DMS79 treated with DMSO at 0.1 percent for 48 hours (cell line): ENCODE measurements at places on chromosomes 7 and 10.
A peak's percentile ranks its signal among the peaks of the same experiment; 100 is the strongest.

DNA sequence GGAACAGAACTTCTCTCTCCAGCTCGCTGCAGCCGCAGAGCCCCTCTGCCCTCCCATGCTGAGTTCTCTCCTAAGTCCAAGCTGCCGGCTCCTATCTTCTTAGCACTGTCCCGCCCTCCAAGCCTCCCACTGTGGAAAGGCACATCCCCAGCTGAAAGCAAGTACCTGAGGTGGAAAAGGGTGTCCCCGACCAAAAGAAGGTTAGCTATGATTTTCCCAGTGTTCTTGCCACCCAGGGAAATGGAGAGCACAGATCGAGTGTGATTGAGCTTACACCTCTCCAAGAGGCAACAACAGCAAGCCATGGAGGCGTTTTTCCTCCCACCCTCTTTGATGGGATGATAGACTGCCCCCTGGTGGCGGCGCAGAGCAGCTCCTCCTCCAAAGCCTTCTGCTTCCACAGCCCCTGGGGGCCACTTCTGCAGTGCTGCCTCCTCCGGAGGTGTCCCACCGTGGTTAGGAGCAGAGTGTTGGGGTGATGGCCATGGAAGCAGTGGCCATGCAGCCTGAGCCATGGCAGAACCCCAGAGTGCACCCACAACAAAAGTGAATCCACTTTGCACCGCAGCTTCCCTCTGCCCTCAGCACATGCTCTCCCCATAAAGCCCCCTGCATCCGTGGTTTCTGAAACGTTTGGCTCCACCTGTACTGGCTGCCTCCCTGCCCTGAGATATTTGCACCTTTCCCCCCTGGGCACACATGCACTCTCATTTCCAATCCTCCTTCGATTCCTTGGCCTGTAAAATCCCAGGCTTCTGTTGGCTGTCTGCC, 143.1 kb upstream of the STK17A start:
- no peak for DNase-seq

GRCh38 chr10:131746241-131746711, 154.5 kb upstream of the PPP2R2D start:
- DNase-seq = no peak

DNA sequence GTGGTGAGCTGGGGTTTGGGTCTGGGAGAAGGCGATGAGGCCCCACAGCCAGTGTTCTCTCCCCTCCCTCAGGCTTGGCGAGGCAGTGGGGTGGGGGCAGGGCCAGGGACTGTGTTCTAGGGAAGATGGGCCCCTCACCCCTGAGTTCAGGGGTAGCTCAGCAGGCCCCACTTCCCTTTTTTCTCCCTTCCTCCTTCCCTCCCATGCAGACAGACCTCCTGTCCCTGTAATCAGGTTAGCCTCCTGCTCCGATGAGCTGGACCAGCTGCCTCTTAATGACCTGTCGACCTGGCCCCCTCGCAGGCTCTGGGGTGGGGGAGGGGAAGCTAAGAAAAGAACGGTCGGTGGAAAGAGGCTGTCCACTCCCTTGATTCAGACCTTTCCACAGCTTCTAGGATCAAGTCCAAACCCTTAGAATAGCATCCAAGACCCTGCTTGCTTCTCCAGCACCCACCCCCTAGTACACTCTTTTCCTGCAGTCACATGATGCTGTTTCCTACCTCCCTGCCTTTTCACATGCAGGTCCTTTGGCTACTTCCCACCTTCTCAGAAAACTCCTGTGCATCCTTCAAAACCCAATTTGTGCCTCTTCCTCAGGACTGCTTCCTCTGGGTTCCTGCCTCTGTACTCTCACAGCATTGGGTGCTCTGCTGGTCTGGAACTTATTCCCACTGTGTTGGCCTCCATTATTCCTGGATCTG, 64.1 kb downstream of the ZMIZ1 start:
- DNase-seq = no peak

- DNase-seq = no peak
These were observed 135.3 kb downstream of the ICA1 start for GRCh38 chr7:8126601-8127167.

- no peak for DNase-seq
These were observed 128.8 kb downstream of the GATA3 start for GRCh38 chr10:8183241-8183704.

- DNase-seq = no peak
These were observed 279.5 kb upstream of the FZD1 start for GRCh38 chr7:90984692-90985091.

GRCh38 chr7:141515941-141516340, 35.3 kb upstream of the AGK start:
- DNase-seq = no peak

- no peak for DNase-seq
These were observed 89.4 kb downstream of the TACC2 start for GRCh38 chr10:122078326-122078725.

GRCh38 chr10:60414111-60414510, 24.4 kb upstream of the ANK3 start:
- no peak for DNase-seq

GRCh38 chr7:146090023-146090645, 26.5 kb upstream of the CNTNAP2 start:
- DNase-seq = peak; percentile 26

- DNase-seq = no peak
These were observed 139.4 kb downstream of the KCNMA1 start for GRCh38 chr10:77498210-77498609.

DNA sequence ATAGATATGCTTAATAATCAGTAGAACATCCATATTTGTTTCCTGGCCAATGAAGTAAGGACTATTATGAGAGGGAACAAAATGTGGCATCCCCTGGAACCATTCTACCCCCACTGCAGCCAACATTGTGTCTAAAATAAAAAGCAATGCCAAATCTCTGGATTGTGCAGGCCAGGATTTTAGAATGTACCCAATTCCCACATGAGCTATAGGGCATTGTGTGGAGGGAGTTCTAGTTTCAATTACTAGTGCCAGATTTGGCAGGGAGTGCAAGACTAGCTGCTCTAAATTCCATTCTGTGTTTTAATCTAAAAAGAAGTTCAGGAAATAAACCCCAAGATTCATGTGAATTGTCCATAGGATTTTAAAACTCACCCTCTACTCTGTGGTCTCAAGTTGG, 112.3 kb downstream of the HGF start:
- DNase-seq = no peak

DNA sequence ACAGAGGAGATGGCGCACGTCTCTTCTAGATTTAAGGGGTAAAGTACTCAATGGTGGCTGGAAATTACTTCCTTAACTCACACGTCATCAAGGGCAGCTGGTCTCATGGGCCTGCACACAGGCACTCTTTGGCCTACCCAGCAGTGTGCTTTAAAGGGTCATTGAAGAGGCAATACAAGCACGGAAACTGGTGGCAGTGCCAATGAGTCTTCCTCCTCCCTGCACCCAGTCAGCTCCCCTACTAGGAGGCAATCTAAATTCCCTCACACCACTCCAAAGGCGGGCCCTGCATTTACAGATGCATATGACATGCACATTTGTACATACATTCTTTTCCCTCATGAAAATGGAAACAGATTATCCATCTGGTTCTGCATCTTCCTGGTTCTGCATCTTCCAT, 47.4 kb downstream of the PPIF start:
- no peak for DNase-seq

DNA sequence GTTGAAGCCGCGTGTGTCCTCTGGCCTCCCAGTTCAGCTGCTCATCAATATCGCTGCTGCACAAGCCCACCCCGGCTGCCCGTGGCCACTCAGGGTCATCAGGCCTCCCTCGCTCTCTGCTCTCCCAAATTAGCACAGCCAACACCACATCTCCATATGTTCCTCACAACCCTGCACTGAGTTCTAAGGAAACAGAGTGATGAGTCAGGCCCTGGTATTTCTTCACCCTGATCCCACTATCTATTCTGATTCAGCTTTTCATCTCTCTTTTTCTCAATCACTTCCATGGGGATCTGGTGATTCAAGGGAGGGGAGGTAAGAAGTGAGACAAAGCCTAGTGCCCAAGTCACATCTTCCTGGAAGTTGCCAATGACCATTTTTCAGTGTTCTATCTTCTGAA, 23.8 kb downstream of the CYTH3 start:
- no peak for DNase-seq

DNA sequence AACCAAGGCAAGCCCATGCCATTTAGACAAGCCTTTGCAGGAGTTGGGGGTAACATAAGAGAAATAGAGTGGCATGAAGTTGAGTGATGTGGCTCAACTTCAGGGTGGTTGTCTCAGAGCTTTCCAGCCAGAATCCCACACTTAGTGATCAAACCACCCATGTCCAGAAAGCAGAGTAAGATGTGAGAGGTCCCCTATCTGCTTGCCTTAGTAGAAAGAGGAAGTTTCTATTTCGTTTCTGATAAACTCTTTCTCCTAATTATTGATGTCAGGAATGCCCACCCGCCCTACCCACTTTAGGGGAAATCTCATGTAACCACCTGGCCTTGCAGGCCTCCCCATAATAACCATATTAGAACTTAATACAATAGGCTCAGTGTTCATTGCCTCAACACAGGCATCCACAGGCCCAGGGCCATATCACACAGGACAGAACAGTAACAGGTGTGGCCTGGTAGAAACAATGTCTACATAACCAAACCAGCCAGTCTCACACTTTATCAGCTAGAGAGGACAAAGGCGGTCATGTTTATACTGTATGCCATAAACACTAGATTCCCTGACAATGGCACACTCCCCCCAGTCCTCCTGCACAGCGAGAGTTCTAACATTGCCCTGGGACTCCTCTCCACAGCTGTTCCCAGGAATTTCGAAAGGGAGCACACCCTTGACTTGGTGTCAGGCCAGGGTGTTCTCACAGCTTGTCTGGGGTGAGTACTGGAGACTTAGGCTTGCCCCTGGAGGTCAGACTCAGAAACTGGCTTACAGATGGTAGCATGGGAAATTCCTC, 364.4 kb downstream of the CXCL12 start:
- no peak for DNase-seq

DNA sequence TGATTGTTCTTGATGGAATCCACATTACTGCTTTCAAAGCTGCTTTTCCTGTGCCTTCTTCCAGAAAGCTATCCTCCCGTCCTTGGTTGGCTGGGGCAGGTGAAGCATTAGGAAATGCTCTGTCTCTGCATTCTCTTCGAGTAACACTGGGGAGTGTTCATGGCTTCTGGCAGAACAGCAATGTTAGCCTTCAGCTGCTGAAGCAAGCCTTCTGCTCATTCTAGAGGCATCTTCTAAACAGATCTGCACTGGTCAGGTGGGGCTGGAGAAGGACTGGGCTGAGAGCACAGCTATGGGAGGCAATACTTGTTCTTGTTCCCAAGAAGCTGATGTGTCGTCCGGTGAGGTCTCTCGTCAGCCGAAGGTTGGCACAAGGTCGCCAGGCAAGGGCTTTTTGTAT, 80.6 kb downstream of the MGMT start:
- DNase-seq = no peak

DNA sequence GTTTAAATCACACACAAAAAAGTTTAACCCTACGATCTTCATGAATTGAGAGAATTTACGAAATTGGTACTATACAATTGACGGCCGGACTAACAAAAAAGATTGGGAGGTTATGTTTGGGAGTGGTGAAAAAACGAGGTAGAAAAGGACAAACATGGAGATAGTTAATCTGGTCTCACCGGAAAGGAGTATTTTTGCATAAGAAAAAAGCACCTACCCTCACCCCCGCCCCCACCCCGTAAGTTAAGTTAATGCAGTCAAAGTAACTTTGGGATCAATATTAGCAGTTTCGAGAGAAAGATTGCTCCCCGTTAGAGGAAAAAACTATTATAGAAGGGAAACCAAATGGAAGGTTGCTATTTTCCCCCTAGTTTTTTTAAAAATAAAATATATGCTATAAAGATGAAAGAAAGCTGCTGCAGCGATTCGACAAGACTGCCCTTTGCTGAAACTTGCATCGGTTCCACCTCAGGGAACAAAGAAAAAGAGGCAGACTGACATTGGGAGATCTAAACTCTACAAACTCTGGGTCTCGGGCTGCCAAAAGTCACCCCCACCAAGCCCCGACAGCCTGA, 3.5 kb downstream of the SP8 start:
- DNase-seq = no peak

DNA sequence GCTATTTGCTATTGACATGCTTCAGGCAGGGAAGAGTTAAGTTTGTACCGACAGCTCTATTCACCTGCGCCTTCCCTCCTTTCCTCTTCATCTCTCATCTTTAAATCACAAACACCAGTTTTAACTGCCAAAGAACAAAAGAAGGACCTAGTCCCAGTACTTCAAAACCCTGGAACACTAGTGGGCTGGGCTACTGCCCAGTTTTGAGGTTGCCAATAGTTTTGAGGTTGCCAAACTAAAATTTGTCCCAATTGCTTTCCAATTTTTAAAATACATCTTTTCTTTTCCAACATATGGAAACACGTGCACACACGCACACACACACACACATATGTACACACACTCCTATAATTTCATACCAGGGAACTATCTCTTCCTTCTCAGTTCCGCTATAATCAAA, 130.6 kb upstream of the SLC26A5 start:
- DNase-seq = no peak

DNA sequence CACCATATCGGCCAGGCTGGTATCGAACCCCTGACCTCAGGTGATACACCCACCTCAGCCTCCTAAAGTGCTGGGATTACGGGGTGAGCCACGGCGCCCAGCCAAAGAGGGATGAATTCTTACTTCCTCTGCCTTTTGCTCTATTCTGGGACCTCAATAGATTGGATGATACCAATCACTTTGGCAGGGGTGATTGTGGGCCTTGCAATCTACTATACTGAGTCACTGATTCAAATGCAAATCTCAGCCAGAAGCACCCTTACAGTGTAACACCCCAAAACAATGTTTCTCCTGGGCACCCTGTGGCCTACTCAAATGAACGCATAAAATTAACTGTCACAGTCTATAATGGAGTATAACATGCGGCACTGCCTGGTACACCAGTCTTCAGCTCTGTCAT, 596.7 kb upstream of the LRRTM3 start:
- no peak for DNase-seq

DNA sequence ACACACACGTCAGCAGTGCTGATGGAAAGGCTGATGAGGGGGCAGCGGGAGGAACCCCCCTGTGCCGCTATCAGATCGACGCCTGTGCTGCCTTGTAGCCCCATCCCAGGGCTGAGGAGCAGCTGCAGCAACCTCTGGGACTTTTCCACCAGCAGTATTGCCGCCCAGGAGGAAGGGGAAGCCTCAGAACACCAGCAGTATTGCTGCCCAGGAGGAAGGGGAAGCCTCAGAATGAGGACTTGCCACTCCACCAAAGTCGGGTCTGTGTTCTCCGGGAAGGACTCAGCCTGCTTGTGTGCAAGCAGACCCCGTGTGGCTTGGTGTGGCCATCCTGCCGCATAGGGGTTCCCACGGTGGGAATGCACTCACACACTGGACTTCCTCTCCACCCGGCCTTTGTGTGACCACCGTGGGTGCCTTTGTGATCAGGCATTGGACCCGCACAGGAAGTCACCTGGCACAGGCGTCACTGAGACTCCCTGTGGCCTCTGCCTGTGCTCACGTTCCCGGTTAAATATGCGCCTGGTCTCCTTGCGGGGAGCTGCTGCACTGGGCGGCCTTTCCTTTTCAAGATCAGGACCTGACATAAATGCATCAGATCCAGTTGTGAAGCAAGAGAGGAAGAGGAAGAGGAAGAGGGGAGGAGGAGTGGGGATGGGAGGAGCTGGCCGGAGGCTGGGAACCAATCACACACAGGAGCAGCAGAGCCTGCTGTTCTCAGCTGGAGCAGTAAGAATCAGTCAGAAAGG, 248.5 kb downstream of the DNAJB6 start:
- no peak for DNase-seq
